ENCODE measurements at places on chromosomes 16 and 17.

DNA sequence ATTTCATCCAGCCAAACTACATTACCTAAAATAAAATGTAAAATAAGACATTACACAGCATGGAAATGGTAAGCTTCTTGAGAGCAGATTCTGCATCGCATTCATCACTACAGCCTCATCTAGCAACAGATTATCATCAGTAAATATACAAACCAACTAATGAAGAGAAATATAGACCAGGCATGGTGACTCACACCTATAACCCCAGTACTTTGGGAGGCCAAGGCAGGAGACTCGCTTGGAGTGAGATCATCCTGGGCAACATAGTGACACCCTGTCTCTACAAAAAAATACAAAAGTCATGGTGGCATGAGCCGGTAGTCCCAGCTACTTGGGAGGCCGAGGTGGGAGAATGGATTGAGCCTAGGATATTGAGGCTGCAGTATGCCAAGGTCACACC lies 19.9 kb downstream of the NCBP3 start:
- DNase-seq = no peak

DNA sequence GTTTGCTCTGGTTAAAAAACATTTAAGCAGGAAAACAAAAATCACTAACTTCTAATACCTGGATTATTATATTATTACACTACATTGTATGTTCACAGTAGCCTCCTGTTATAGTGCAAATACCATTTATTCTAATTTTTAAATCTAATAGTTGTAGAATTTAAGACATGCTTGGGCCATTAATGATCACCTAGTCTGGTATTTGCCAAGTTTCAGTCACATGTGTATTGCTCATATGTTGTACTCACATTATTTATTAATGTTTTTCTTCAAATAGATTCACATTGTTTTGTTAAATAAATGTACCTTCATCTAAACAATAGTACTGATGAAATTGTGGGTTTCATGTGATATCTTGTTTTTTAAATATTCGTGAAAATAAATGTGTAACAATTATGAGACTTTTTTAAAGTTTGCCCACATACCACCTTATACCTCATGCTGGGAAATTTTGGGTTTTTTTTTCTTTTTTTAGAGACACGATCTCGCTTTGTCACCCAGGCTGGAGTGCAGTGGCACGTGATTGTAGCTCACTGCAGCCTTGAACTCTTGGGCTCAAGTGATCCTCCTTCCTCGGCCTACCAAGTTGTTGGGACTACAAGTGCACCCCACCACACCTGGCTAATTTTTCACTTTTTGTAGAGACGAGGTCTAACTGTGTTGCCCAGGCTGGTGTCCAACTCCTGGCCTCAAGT lies 5.9 kb downstream of the ZNF771 start:
- DNase-seq = no peak

GRCh38 chr17:19248151-19248927 lies 11.2 kb downstream of the EPN2 start:
- no peak for DNase-seq

GRCh38 chr17:4850246-4850645 lies 17.1 kb downstream of the MINK1 start:
- DNase-seq = no peak

DNA sequence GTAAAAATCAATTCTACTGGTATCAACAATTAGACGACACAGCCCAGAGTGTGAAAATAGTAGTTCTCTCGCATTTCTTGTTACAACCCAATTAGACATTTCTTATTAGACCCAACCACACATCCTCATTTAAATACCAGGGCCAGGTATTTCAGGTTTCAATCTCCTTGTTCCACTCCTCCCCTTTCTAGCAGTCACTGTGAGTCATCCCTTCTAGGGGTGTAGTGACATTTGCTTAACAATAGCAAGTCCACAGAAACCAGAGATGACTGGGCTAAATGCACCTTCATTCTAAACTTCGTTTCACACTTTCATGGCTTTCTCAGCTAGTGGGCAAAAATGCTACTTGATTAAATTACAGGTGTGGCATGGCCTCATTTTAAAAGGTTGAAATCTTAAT lies 116.9 kb upstream of the CACNG3 start:
- no peak for DNase-seq

- DNase-seq = no peak
These were observed 327.4 kb upstream of the CCL2 start for GRCh38 chr17:33927732-33928133.

- DNase-seq = no peak
These were observed 74.8 kb downstream of the RAB11FIP4 start for GRCh38 chr17:31466096-31466760.

- peak; percentile 12 for DNase-seq
These were observed at the start of gene RPRML for GRCh38 chr17:46979147-46979863. Gene RPRML (minus strand): TSS chr17:46979253. CDS start chr17:46979007, 246 bp downstream.

GRCh38 chr17:61318684-61319098 lies 81.0 kb upstream of the TBX2 start:
- no peak for DNase-seq

- no peak for DNase-seq
These were observed 644 bp upstream of the ARL2BP start for GRCh38 chr16:57244463-57244766.

DNA sequence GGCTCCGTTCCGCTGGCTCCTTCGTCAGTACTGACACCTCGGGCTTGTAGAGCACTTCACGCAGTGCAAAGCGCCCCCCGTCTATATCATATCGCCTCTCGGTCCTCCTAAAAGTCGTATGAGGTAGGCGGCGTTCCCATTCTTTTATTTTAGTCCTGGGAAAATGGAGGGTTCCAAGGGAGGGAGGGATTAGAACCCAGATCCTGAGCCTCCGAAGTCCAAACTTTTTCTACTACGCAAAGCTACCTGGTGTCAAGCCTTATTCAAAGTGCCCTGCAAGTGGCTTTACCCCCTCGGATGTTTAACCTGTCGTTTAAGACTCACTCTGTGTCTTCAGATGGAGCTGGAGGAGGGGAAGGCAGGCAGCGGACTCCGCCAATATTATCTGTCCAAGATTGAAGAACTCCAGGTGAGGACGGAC lies 348 bp upstream of the FTSJ3 start:
- no peak for DNase-seq
